Activated gamma-delta T cell (primary cell): ENCODE measurements at places on chromosomes 1 and 21.

GRCh38 chr1:220432408-220432807, 95.5 kb upstream of the MARK1 start:
- no peak for DNase-seq

DNA sequence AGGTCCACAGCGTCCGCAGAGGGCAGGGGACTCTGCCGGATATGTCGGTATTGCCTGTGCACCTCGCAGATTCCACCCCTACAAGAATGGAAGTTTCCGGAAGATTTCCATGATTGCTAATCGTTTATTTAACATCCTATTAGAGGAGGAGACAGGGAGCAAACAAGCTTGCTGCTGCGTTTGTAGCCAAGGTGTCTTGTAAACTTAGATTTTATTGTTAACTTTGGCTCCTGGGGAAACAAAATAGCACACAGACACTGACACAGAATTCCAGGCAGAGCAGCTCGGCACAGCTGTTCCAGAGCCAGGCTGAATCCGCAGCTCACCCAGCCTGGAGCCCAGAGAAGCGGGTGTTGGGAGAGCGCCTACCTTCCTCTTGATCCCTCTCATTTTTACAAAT, 75.7 kb downstream of the AJAP1 start:
- DNase-seq, result no peak

DNA sequence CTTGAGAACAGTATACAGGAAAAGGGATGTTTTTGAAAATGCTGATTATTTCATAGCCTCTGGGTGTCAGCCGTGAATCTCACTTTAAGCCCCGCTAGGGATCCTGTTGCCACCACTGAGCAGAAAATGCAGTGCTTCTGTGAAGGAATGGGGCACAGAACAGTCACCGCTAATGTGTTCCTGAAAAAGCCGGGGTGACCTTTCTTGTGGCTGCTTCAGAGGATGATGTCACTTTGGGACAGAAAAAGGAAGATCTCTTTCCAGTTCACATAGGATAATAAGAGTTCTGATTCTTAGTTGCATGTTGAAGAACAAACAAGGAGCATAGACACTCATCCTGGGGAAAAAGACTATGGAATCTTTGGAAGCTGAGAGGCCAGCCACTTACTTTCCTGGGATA, 349.6 kb downstream of the DISC1 start:
- DNase-seq, result no peak

DNA sequence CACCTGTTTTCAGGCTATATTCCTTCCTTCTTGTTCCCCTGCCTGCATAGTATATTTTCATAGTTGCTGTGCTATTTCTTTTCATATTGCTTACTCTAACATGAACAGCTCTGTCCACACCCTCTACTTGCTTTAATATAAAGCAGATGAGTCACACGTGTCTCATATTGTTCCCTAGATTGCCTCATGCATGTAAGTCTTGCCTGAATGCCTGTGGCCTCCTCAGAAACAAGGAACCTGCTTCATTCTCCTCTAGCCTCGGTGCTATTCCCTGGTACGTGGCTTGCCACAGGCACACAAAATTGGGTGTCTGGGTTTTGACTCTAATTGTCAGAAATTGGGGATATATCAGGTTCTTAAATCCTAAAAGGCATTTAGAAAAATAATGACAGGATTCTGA, 16.5 kb upstream of the PKP1 start:
- DNase-seq, result no peak

DNA sequence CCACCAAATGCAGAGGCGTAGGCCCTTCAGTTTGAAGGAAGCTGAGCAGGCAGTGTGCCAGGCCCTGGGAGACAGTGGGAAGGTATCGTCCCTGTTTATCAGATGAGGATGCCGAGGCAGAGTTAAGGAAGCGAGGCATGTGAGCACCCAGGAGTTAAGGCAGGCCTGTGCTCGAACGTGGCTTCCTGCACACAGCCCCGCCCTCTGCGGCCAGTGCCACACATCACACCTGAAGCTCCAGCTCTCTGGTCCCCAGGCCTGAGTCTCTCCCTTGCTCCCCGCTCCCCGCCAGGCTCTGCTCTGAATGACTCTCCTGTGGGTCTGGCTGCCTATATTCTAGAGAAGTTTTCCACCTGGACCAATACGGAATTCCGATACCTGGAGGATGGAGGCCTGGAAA, 32.1 kb downstream of the EPHX1 start:
- DNase-seq, result no peak

- no peak for DNase-seq
Observed at GRCh38 chr1:234606784-234607108, 3.2 kb downstream of the IRF2BP2 start.

DNA sequence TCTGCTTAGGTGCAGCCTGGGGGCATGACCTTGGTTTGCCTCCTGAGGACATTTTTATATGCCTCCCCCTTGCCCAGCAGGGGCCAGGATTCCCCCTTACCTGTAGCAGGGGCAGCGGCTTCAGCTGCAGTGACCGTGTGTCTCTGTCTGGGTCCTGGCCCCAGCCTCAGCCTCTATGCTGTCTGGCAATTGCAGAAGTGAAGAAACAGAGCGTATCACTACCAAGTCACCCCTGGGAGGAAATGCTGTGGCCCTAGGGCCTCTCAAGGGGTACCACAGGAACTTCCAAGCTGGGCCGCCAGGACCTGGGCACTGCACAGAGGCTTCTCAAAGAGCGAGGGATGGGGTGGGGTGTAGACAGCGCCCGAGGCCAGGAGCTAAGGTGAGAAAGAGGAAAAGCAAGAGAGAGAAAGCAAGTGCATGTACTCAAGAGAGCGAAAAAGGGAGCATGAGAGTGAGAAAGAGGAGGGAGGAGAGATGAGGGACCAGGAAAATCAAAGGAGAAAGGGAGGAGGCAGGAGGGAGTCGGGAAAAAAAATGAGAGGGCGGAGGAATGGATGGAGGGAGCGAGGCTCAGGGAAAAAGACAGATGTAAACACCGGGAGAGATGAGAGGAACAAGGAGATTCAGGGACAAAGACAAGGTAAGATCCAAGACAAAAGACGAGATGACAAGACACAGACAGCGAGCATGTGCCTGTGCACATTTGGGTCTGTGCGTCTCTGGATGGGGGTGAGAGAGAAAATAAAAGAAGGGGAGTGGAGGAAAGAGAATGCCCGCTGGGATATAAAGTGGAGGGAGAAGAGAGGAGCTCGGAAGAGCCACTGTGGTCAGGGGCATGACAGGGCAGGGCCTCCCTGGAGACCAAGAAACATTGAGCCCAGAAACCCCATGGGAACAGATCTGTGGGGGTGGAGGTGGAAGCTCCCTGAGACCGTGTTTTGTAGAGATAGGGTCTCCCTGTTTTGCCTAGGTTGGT, at the start of gene PTAFR:
TSS of gene PTAFR (minus strand) at position 199 of the 979 bp plus-strand sequence. CDS start 25,669 bp downstream, outside the sequence.
- no peak for DNase-seq

- no peak for DNase-seq
Observed at GRCh38 chr21:45250272-45250671, 37.4 kb downstream of the POFUT2 start.

DNA sequence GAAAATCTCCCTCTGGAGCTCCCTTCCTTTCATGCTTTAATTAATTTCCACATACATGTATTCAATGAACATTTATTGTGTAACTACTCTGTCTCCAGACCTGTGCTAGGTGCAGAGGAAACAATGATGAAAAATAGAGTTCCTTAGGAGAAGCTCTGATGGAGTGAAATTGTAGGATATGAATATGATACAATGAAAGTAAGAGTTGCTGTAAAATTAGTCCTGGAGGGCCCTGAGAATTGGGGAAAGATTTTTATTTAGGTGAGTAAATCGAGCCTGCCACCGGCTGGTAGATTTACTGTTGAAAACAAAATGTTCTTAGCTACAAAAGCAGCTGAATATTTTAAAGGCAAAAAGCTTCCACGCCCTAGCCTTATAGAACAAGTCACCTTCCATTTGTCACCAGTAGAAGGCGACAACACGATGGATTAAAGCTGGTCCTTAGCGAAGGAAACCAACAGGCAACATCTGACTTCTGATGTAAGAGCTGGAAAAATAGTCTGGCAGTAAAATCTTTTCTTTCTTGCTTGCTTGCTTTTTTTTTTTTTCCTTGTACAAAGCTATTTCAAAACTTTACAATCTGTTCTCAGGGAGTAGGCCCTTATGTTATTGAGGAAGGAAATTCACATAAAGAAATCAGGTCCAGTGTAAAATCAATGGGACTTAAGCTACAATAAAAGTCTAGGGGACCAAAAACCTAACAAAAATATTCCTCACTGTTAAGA, 82.0 kb upstream of the ROR1 start:
- no peak for DNase-seq

DNA sequence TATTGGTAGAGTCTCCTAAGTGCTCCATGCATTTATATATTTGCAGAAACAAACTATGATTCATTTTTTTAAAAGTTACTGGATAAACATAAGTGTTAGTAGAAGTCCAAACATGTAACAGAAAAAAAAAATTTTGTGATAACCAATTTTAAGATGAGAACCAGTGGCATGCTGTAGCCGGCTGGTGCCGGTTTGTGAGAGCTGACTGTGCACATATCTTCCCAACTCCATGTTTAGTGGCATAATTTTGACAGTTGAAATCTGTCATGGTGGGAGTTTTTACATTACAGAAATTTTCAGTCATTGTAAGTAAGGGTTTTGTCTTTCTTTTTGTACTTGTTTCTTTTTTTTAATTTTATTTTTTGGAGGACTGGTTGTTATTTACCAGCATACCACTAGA, 141.2 kb downstream of the TTLL7 start:
- DNase-seq, result no peak

DNA sequence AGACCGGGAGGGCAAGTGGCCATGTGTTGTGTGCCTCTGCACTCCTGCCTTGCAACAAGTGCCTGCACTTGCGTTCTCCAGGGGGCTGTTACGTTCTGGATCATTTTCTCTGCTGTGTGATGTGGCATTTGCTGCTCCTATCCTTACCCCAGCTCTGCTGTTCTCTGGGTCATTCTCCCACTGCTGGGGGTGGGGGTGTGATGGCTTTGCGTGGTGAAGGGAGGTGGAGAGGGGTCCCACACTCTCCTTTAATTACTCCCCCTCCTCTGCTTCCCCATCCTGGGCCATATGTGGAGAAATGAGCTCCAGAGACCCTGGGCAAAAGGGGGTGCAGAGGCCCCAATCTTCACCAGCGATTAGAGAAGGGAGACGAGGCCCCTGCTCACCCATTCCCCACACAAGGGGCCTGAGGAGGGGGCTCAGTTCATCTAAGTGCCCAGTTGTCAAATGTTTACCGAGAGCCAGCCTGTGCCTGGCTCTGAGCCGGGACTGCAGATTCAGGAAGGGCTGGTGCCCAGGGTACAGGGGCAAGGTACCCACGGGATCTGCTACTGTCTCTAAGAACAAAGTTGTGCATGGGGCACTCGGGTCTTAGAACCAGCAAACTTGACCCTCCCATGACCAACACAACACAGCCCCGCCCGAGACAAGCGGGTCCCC, 355.4 kb downstream of the PTPRU start:
- DNase-seq, result no peak

GRCh38 chr1:39370602-39371001, 120.8 kb upstream of the BMP8A start:
- no peak for DNase-seq

DNA sequence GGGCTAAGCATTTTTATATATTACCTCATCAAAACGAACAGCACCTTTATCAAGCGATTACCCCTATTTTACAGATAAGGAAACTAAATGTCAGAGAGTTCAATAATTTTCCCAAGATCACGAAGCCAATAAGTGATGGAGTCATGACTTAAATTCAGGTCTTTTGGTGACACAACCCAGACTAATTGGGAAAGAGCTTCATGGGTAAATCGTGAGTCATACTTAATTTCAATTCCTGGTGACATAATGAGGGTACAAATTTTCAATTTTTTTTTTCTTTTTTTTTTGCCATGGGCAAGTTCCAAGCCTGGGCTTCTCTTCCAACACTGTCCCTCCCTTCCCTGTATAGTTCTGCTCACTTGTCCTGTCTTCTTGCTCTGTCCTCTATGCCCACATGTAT, 30.1 kb upstream of the IL10 start:
- no peak for DNase-seq

DNA sequence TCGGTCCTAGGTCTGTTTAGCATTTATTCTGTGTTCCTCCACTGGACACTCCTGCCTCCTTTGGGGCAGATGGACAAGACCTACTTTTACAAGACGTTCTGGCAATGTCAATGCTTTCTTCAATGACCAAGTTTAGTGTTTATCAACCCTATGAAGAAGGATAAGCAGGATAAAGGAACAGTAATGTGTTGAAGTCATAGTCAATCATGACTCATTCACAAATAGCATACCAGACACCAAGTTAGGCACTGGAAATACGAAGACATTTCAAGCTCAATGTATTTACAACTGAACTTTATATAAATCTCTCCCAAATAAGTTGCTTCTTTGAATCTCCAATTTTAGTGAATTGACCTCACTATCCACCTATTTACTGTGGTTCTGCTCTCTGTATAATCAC, 4.8 kb upstream of the SLC35D1 start:
- no peak for DNase-seq

DNA sequence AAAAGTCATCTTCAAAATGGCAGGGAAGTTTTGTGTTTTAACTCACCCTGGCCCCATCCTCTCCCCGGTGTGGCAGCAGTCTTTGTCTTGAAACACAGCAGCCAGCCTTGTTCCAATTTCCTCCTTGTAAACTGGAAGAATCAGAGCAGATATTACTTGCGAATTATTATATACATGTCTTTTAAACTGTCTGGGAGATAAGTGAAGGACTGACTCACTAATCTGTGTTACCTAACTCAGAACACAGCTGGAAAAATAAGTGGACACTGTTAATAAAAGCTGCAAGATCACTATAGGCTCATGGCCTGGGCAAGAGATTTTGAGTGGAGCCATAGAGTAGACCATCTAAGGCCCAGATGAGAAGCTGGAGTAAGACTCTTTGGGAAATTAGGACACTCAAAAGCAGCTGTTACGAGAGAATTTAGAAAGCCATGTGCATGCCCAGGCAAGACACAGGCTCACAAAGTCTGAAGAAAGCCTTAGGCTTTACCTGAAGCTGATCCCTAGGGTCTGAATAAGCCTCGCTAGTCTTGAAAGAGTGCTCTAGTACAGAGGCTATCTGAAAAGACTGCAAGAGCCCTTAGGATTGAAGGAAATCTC, 233.0 kb upstream of the RAB4A start:
- DNase-seq, result no peak

DNA sequence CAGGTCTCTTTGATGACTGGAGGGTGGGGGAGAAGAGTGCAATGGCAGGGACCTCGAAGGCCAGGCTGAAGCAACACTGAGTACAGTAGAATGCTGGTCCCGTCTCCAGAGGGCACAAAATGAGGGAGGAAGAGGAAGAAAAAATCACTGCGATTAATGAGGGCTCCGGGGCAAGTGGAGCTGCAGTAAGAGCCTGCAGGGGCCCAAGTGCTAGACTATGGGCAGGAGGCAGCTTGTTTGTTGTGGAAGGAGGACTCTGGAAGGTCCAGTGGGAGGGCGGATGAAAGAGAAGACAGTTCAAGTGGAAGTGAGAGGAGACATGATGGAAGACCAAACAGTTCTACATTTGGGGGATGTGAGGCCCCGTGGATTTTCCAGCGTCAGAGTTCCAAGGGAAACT, 17.4 kb downstream of the TMCC2 start:
- DNase-seq, result no peak

GRCh38 chr1:231949277-231950091, 322.9 kb downstream of the DISC1 start:
- DNase-seq, result no peak

- DNase-seq, result no peak
Observed at GRCh38 chr1:156055281-156056048, 883 bp downstream of the LAMTOR2 start.
